ENCODE measurements at places on chromosomes 16 and 17.

DNA sequence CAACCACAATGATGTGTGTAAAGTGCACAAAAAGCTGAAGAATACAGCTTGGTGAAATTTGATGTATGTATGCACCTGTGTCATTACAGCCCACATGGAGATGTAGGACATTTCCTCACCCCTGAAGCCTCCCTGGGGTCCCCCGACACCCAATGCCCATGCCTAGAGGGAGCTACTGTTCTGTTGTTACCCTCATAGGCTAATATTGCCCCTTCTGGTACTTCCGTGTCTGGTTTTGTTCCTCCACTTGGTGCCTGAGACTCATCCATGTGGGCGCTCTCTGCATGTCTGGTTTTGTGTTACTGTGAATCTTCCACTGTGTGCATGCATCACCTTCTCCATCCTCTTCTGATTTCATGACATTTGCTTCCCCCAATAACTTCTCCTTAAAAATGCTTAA, 18.6 kb downstream of the TNFRSF13B start:
- no peak for DNase-seq

DNA sequence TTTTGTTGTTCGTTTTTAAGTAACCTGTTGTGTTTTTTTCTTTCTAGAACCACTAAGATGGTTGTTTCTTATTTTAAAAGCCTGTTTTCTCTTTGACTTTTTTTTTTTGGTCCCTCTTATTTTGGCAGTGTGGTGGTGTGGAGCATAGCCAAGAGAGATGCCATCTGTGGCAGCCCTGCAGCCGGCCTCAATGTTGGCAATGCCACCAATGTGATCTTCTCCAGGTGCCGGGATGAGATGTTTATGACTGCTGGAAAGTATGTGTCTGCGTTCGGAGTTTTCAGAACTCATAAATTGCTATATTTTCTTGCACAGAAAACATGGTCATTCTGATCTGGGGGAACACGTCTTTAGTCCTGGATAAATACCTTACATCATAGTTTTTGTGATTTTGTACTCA, 17.6 kb downstream of the CFAP52 start:
- no peak for DNase-seq

GRCh38 chr16:51431517-51432241, 280.6 kb upstream of the SALL1 start:
- no peak for DNase-seq

- DNase-seq = no peak
Observed at GRCh38 chr17:40791787-40792436, 7.8 kb downstream of the KRT28 start.

GRCh38 chr17:38447502-38448085, 19.3 kb downstream of the ARHGAP23 start:
- no peak for DNase-seq

GRCh38 chr17:55005520-55005919, 37.0 kb downstream of the STXBP4 start:
- peak; percentile 27 for DNase-seq

DNA sequence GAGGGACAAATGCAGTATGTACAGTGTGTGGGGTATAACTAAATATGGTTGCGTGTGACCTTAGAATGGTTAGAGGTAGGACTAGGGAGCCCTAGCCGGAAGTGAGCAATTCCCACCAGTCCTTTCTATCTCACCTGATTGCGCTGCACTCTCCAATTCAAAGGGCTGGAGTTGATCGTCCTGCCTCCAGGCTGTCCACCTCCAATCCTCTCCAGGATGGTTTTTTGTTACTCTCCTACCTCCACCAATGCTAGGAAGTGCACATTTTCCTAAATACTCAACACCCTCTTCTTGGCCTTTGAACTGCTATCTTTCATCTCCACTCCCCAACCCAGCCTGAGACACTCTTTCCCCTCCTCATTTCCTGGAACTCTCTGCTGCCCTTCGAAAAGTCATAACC, 181.7 kb upstream of the ASIC2 start:
- DNase-seq = no peak

GRCh38 chr17:54902611-54903010, 2.0 kb downstream of the TOM1L1 start:
- no peak for DNase-seq

DNA sequence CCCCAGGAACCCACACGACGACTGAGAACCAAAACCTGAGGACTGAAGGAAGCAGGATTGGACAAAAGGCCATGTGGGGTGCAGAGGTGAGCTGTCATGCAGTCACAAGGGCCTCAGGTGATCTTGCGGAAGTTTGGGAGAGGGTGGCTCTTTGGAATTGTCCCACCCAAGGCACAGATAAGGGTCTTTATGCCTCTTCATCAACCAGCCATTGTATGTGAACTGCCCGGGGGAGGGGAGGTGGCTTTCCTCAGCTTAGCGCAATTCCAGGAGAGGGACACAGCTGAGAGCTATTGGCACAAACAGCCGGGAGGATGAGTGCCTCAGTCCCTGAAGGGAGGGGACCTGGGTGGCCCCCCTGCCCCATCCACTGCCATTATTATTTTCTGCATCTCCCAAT, 55.1 kb upstream of the PHOSPHO1 start:
- no peak for DNase-seq

- peak; percentile 60 for DNase-seq
Observed at GRCh38 chr17:59154292-59154720, 680 bp downstream of the SKA2 start.

GRCh38 chr17:82396601-82397435, 21.3 kb upstream of the HEXD start:
- peak; percentile 76 for DNase-seq

DNA sequence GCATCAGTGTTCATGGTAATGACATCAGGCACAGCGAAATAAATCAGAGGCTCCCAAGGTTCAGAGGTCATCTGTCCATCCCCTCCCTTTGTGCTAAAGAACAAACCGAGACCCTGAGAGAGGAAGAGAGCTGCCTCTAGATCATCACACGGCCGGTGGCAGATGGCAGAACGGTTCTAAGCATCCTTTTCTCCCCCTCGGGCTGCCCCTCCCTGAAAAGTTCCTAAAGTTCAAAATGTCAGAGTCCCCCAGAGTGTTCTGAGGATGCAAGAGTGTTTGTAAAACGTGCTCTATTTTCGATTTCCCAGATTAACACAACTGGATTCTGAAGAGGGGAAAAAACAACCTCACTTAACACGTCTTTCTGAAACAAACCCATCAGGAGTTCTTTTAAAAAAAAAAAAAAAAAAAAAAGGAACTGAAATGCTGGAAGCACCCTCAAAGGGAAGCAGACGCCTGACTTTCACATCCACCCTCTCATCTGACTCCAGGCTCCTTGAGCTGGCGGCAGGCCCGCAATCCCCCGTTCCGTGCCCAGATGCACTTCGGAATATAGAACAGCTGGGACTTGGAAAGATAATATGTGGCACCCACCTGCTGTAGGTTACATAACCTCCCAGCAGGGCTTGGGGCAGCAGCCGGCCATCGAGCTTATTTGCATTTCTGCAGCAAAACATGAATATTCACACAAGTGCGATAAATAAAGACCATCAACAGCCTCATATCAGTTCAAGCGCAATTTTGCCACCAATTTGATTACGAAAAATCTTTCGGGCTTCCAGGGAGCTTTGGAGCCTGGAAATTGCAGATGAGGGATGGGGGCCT, 115.5 kb upstream of the SMURF2 start:
- DNase-seq = peak; percentile 89

Measured in suppressor macrophage (primary cell).